ENCODE measurements at places on chromosomes 3 and 15.
A peak's percentile ranks its signal among the peaks of the same experiment; 100 is the strongest.

DNA sequence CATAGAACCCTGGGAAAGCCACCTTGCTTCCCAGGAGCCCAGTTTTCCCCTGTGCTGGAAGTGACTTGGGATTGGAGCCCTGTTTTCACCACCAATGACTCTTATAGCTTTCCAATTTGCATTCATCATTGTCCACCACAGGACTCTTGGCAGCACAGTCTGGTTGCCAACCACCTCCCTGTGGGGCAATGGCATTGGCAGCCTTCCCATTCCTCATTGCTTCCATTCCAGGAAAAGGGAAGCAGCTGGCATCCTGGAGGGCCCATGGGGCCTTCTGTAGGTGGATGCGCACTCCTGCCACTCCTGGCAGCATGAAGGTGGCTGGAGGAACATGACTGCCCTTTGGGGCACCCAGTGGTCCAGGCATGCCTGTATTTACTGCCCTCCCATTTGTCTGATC lies 57.7 kb downstream of the FEM1B start:
- no peak for DNase-seq

DNA sequence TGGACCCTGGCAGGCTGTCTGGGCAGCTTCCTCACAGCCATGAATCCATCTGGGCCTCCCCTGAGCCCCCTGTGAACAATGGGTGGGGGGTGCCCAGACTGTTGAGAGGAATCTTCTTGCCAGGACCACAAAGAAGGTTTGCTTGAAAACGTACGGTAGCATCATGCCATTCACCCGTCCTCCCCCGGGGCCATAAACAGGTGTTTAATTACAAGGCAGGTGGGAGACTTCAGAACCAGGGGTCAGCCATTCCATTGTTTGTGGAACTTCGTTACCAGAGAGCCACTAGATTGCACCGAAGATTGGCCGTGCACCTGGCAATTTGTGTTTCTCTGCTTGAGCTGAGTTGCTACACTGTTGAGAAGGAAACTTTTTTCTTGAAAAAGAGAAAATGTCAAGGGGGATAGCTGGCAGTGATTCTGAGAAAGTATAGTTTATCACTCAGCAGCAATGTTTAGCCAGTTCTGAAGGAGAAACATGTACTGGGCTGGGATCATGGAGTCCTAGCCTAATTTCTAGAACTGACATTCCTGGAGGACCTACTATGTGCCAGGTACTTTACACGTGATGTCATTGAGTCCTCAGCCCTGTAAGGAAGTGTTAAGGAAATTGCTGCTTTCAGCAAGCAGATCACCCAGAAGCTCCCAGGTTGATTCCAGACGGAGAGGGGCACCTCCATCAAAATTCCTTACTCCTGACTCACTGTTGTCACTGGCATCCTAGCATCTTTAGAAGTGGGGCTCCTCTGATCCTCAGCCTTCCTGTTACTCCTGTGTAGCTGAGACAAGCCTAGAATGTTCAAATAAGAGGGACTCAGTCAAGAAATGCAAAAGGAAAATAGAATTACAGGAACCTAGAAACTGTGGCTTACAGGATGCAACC lies 103.8 kb upstream of the UBE2E1 start:
- DNase-seq, result no peak

GRCh38 chr3:50263478-50264382 lies 5.2 kb upstream of the SEMA3B start:
- no peak for DNase-seq

- DNase-seq, result no peak
Measured at GRCh38 chr15:88341006-88341405, 84.5 kb upstream of the NTRK3 start.

- DNase-seq, result no peak
Measured at GRCh38 chr3:138691351-138691750, 82.8 kb downstream of the FAIM start.

DNA sequence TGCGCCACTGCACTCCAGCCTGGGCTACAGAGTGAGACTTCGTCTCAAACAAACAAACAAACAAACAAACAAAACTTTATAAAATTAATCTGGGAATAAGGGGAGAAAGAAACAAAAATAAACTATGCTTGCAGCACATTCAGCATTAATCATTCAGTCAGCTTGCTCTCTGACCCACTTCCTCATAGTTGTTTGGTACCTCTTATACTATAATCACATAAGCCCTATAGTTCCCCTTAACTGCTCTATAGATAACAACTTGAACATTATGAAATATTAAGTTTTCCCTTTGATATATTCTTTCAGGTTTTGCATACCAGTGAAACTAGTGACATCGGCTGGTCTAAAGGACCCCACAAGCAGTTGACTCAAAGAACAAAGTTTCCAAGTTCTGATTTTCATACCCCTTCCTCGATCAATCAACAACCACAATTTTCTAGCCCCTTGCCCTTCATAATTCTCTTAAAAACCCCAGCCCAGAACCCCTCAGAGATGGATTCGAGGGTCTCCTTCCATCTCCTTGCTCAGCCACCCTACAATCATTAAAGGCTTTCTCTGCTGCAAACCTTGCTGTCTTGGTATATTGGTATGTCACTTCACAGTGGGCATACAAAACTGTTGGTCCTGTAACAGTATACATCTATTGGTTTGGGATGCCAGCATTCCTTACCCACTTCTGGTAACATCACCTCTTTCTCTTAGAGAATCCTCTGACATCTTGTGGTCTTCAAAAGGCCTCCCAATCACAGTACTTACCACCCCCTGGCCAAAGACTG lies 26.4 kb downstream of the BCL2L10 start:
- DNase-seq, result no peak

DNA sequence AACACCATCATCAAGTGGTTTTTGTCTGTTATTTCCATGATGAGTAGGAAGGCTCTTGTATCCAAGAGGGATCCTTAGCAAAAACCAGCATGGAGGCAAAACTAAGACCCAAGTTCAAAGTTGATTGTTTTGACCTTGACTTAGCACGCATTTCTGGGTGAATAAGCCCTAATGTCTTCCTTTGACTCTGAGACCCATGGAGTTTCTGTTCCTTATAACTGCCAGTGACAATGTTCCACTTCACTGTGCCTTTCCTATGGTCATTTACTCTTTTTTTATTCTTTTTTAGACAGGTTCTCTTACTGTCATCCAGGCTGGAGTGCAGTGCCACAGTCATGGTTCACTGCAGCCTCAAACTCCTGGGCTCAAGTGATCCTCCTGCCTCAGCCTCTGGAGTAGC lies 118.2 kb upstream of the MRPL3 start:
- no peak for DNase-seq

DNA sequence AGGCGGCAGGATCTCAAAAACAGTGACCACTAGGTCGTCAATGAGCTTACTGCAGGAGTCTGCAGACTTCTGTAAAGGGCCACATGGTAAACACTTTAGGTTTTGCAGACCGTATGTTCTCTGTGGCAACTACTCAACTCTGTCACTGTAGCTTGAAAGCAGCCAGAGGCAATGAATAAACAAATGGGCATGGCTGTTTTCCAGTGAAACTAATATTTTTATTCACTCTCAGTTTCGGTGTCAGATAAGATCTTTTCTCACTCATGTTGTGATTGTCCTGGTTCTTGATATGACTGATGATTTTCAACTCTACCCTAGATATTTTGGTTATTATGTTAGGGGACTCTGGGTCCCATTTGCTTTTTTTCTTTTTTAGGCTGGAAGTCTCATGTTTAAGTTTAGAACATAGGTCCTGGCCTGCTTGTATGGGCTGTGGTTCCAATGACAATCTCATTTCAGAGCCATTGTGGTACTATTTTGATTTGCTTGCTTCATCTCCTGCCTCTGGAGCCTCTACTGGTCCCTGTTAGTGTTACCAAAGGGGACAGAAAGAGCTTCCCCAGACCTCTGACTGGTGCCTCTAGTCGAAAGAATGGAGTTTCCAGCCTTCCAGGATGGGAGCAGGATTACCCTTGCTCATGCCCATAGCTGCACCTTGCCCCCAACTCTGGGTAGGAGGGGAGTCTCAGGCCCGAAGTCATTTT lies 222.0 kb downstream of the STT3B start:
- no peak for DNase-seq

GRCh38 chr3:71514621-71515020 lies 68.9 kb downstream of the FOXP1 start:
- DNase-seq, result no peak

- no peak for DNase-seq
Measured at GRCh38 chr15:40244961-40245523, 6.2 kb downstream of the PAK6 start.

- DNase-seq, result no peak
Measured at GRCh38 chr15:78619022-78619950, 1.5 kb downstream of the CHRNA3 start.

DNA sequence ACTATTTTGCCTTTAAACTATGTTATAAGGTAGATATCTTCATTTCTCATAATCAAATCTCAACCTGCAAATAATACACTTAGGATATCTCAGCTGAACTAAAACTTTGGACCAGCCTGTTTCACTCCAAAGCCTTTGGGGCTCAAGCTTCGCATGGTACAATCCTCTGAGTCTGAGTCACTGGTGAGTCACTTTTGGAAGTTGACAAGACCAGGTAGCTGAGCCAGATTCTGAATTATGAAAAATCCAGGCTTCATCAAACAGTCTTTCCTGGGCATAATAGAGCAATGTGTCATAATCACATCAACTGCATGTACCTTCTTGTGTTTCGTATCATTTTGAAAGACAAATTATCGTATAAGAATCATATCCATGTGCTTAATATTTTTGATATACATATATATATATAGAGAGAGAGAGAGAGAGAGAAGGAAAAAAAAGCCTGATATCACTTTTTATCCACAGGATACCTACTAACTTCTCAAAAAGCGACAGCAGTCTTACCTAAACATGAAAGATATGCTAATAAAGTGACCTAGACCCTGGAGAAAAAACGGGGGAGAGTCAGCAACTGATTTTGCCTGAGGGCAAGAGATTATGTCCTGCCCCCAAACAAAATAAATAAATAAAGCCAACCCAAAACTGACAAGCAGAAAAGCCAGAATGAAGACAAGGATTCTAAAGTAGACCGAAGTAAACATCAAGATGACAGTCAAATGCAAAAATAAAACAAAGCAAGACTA lies 263.9 kb upstream of the TGFBR2 start:
- peak; percentile 91 for DNase-seq

DNA sequence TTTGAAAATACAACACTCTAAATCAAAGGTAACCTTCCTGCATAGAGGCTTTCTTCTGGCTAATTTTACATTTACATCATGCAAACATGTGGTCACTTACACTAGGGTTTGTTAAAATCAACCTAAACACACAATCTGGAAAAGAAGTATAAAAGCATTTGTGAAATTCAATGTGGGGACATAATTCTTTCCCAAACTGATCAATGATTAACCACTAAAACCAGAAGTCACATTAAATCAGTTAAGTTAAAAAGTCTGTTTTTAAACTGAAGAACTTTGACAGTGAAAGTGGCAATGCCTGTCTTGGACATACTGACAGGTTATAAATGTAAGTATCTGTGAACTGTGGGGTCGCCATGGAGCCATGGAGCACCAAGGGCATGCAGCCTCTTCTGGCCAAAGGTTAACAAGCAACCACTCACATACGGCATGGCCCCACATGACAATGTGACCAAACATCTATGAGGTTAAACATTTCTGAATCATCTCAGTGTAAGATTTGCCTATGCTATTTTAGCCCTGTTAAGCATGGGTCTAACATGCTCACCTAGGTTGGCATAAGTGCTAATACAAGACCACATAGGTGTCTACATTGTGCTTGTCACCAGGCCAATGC lies 278.2 kb downstream of the CTNNB1 start:
- DNase-seq, result no peak

Data from non-pigmented ciliary epithelial cell (primary cell).